ENCODE measurements at places on chromosomes 1 and 21. TPM values are rescaled to one million over a fixed set of nuclear protein-coding genes. Genes with fewer than 3 reads are reported as not detected.

GRCh38 chr1:29062157-29062942, 61.4 kb downstream of the TMEM200B start:
- no peaks in the 10 kb centered on the region for H3K27me3 ChIP-seq
- H3K36me3 ChIP-seq: peaks cover 2% of the 10 kb centered on the region
- H3K27ac ChIP-seq: no peak overlapping the region
- no peak overlapping the region for H3K4me3 ChIP-seq
- H3K4me1 ChIP-seq: no peaks in the 10 kb centered on the region

ETV3L gene
- polyA plus RNA-seq: not detected

DNA sequence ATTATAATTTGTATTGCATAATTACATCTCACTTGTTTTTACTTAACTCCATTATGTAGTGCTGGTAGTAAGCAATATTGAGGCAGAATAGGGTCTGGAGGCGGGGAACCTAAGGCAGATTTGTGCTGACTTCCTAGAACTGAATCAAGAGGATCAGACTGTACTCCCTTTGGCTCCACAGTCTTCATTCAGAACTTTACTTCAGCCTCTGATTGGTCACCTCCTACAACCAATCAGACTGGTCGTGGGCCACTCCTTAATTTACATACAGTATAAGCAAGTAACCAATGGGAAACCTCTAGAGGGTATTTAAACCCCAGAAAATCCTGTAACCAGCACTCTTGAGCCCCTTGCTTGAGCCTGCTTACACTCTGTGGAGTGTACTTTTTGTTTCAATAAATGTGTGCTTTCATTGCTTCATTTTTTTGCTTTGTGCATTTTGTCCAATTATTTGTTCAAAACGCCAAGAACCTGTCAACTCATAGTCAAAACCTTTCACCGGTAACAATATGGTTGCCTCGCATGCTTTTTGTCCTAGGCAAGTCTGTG, 31.6 kb downstream of the ZBTB8OS start:
- no peak overlapping the region for H3K4me3 ChIP-seq
- no peaks in the 10 kb centered on the region for H3K4me1 ChIP-seq
- no peaks in the 10 kb centered on the region for H3K27me3 ChIP-seq
- no peak for DNase-seq

DNA sequence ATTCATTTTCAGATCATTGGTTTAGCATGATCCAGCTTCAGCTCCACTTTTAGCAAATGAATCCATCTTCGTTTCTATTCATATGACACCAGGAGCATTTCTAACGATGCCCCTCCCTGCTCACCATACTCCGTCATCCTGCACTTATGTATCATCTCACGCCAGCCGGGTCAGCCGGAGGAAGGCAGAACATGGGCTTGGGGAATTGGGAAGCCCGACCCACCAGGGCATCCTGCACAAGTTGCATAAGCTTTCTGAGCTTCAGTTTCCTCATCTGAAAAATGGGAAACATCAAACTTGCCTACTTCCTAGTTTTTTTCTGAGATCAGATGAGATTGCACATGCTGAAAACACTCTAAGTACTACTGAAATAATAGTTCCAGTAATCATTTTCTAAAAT, 194.7 kb downstream of the AK5 start:
- no peak overlapping the region for H3K27ac ChIP-seq
- H3K4me3 ChIP-seq: no peak overlapping the region
- no peaks in the 10 kb centered on the region for H3K36me3 ChIP-seq

FLG2 gene
- not detected for polyA plus RNA-seq
